Left kidney (tissue), 8 donors: ENCODE measurements at places on chromosomes 4 and X. TPM values are rescaled to one million over a fixed set of nuclear protein-coding genes. Genes with fewer than 3 reads are reported as not detected.

- DNase-seq: no peak
Measured at GRCh38 chrX:153901753-153902140, 2.7 kb upstream of the AVPR2 start.

DNA sequence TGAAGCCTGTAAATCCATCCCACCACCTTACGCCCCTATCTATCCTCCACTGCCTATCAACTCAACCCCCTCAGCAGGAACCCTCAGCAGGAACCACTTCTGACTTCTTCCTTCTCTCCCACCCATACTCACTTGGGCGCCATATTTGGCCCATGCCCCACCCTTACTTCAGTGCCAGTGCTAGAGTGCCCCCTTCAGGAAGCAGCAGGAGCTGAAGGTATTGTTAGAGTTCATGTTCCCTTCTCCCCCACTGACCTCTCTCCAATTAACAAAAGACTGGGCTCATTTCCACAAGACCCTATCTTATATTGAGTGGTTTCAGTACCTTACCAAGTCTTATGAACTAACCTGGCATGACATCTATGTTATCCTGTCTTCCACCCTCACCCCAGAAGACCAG lies 363.1 kb upstream of the SLIT2 start:
- no peak for DNase-seq

GRCh38 chr4:102868153-102868780 lies 525 bp upstream of the CISD2 start:
- no peak for DNase-seq

- DNase-seq: no peak
Measured at GRCh38 chr4:3508542-3508941, 23.7 kb downstream of the LRPAP1 start.

DNA sequence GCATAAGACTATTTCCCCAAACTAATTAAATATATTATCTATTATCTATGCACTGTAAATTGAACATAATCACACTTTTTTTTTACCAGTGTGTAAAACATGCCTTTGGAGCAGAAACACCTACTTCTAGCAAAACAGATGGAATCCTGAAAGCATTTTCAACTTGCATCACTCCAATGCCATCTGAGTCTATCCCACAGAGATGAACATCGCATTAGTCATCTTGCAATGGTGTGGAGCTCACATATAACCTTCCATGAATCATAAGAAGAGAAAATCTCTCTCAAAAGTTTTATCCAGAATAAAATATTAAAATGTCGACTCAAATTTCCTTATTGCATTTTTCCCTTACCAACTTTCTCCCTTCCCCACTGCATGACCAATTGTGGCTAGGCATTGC lies 406.7 kb upstream of the ACTRT1 start:
- DNase-seq: no peak

GRCh38 chr4:129823105-129823504 lies 727.2 kb downstream of the C4orf33 start:
- DNase-seq: no peak

DNA sequence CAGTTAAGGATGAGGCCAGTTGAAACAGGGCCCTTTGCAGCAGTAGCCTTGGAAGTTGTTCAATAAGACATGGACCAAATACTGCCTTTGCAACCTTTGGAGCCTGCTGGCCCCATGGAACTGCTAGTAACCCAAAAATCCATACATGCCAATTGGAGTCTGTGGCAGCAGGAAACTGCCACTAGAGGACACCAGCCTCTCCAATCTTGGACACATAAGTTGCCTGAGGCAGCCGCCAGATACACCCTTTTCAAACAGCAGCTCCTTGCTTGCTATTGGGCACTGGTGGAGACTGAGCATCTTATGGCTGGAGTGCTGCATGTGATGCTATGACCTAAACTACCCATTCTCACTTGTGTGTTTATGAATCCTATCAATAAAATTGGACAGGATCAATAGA lies 14.8 kb upstream of the LAP3 start:
- no peak for DNase-seq

GRCh38 chr4:2798399-2799223 lies 5.7 kb downstream of the SH3BP2 start:
- no peak for DNase-seq

DNA sequence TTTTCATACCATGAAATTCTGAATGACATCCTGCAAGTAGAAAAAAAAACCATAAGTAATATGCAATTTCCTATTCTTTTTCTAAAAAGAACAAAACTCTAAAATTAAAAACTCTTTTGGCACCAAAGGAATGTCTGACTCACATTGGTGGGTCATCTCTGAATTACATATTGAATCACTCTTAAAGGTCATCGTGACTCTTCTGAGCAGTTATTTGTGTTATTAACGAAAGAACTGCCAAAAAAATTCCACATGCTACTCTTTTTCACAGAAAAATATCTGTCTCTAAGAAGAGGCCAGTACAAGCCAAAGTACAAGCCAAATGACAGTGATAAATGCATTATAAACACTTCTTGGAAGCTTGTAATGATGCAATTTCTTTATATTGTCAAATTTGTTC lies 282.2 kb downstream of the GUCY2F start:
- no peak for DNase-seq

DNA sequence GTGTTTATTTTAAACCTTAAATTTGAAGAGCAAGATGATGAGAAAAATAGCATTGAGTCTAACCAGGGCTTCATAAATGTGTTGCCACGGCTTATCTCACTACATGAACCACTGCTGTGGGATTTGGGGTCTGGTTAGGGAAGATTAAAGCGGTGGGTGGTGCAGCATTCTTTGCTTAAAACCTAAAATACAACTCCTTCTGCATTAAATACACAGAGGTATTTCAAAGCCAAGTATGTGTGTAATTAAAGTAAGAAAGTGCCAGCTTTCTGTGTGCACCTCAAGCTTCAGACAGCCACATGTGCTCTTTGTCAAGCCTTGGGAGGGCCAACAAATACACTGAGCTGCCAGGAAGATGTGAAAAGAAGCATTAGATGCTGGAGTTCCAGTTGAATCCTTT lies 128.0 kb downstream of the CPE start:
- DNase-seq: no peak

GRCh38 chrX:54386314-54386713 lies 28.5 kb upstream of the WNK3 start:
- no peak for DNase-seq

GRCh38 chr4:15428611-15429010 lies 778 bp downstream of the C1QTNF7 start:
- DNase-seq: no peak

GRCh38 chr4:2794486-2795299 lies 1.8 kb downstream of the SH3BP2 start:
- no peak for DNase-seq

DNA sequence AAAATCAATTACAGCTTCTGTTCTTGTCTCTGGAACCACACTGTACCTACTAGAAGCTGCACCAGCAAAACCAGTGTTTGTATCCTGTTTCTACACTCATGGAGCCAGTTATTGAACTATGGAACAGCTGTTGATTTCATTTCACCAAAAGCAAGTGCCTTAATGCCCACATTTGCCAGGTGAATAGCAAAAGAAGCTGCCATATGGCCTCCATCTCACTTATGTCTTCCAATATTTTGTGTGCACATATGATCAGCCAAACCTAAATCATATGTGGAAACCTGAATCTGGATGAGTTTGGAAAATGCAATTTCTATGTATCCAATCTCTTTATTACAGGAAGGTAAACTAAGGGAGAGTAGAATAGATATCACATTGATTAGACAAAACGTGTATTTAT lies 415.8 kb upstream of the GRID2 start:
- DNase-seq: no peak

The NEUROG2 gene
- not detected for polyA plus RNA-seq

The NUP62CL gene
- polyA plus RNA-seq: 14.1 TPM

The UGT2A1 gene
- polyA plus RNA-seq: 8.6 TPM
